ENCODE measurements at places on chromosomes 2 and 18. TPM values are rescaled to one million over a fixed set of nuclear protein-coding genes. Genes with fewer than 3 reads are reported as not detected.
A peak's percentile ranks its signal among the peaks of the same experiment; 100 is the strongest.

RTP5 gene
- not detected for total RNA-seq

C18orf54 gene
- 4.4 TPM for total RNA-seq

CXCR1 gene
- total RNA-seq: not detected

CFAP221 gene
- total RNA-seq: not detected

MYOM1 gene
- total RNA-seq: 0.02 TPM

NAT8 gene
- not detected for total RNA-seq

NT5C1B gene
- total RNA-seq: not detected

FKBP1B gene
- total RNA-seq: 0.58 TPM

RELCH gene
- 19.4 TPM for total RNA-seq

POTEC gene
- total RNA-seq: 0.10 TPM

RAB6C gene
- total RNA-seq: not detected

GALR1 gene
- under 0.01 TPM for total RNA-seq

SERPINB13 gene
- not detected for total RNA-seq

DNA sequence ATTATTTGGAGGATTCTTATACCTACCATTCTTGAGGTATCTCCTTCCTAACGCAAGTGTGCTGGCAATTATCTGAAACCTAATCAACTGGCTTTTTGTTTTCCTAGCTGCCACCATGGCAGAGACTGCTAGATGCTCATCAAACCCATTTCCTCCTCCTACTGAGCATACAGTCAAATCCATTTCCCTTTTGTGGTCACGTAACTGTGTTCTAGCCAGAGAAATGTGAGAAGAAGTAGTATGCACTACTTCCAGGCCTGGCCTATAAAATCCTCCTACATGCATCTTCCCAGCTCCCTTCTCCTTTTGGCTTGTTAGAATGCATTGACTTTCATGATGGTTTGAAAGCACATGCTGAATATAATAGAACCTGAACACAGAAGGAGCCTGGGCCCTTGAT is 494.1 kb upstream of the MEIS1 start:
- no peak for DNase-seq

DNA sequence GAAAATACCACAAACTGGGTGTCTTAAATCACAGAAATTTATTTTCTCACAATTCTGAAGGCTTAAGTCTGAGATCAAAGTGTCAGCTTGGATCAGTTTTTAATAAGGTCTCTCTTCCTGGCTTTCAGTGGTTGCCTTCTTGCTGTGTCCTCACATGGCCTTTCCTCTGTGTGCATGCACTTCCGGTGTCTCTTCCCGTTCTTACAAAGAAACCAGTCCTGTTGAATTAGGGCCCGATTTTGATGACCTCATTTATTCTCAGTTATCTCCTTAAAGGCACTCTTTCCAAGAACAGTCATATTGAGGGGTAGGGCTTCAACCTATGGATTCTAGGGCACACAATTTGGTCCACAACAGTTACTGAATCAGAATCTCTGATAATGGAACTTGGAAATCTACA is 5.4 kb upstream of the XIRP2 start:
- no peak for DNase-seq

- DNase-seq: no peak
Observed at GRCh38 chr18:500632-501405, at the start of gene COLEC12. Gene COLEC12 (minus strand): TSS chr18:500701. CDS start chr18:500514, 187 bp downstream.

- DNase-seq: peak; percentile 33
Observed at GRCh38 chr2:172046080-172046678, 39.1 kb upstream of the DLX1 start.

DNA sequence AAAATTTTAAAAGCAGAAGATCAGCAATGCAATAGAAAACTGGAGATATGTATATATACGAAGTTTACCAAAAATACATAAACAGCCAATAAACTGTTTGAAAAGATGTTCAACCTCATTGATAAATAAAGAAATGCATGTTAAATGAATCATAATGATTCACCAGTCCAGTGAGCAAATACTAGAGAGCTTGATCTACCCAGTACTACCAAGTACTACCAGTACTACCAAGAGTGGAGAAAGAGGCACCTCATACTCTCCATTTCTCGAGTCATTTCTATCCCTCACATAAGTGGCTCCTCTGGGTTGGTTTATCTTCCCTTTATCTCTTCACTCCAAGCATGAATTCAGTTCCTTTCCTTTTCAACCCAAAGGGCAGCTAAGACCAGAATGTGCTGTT is 138.9 kb downstream of the MREG start:
- no peak for DNase-seq

DNA sequence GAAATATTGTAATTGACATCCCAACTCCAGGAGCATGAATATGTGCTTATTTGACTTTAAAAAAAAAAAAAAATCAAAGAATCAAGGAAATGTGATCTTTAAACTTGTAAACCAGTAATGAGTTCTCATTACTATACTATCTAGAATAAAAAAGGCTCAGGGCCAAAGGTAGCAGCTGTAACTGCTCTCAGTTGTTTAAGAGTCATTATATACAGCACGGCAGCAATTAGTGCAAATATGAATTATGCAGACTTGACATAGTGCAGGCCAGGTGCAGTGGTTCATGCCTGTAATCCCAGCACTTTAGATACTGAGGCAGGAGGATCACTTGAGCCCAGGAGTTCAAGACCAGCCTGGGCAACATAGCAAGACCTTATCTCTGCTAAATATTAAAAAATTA is 125.7 kb upstream of the TTC39C start:
- no peak for DNase-seq

GRCh38 chr18:24395049-24395795 is 2.4 kb downstream of the OSBPL1A start:
- DNase-seq: peak; percentile 11

- DNase-seq: no peak
Observed at GRCh38 chr2:187422282-187422681, 25.8 kb downstream of the CALCRL start.

DNA sequence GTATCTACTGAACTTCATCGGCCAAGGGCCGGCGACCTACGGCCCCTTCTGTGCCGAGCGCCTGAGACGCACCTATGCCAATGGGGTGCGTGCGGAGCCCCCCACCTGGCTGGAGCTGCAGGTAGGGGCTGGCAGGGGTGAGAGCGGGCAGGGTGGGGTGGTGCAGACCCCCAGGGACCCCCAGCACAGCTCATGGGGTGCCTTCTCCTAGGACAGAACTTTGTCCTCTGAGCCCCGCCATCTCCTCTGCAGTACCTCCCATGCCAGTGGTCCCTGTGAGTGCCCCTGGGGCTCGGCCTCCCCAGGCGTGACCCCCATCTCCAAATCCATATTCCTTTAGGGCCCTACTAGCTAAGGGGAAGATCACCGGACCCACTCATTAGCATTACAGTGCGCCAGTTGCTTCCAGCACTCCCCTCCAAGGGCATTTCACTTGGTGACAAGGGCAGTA is 23.9 kb upstream of the GPR17 start:
- DNase-seq: no peak

DNA sequence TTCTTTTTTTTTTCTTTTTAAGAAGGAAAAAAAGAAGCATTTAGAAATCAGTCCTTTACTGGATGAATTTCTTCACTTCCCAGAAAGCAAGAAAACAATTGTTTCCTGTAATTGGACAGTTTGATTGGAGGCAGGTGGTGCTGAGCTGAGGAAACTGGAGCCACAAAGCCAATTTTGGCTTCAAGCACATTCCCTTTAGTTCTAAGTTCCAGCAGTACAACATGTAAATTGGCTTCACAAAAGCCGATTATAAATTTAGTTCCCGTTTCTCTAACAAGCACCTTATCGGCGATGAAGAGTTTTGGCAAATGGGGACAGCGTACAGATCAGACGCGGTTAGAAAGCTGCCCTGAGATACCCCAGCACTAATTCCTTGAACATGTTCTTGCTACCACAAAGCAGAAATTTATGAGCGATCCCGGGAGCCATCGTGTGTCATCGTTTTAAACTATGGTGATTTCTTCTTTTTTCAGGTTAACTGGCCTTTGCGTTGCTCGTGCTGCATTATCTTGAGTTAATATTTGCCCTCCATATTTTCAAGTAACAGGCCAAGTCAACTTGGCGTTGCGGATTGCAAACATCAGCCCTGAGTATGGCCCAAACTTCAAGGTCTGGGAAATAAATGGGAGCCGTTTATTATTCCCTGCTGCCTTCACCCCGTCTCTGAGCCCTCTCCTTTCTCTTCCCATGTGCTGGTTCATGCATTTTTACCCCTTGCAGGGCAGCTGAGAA is 190.4 kb upstream of the ID2 start:
- no peak for DNase-seq

DNA sequence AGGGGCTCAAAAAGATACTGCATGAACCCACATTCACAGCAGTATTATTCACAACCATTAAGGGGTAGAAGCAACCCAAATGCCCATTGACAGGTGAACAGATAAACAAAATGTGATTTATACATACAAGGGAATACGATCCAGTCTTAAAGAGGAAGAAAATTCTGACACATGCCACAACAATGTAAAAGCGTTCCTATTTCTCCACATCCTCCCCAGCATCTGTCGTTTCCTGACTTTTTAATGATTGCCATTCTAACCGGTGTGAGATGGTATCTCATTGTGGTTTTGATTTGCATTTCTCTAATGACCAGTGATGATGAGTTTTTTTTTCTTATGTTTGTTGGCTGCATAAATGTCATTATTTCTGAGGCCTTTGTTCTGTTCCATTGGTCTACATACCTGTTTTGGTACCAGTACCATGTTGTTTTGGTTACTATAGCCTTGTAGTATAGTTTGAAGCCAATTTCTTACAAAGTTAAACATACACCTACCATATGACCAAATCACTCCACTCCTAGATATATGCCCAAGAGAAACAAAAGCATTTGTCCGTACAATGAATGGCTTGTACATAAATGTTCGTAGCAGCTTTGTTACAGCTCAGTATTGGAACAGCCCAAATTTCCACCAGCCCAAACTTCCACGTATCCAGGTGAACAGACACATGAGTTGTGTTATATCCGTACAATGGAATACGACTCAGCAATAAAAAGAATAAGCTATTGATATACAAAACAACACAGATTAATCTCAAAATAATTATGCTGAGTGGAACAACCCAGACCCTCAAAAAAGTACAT is 85.1 kb downstream of the TMEM131 start:
- DNase-seq: no peak

GRCh38 chr2:40935349-40935748 is 483.5 kb upstream of the SLC8A1 start:
- no peak for DNase-seq

GRCh38 chr2:190197143-190197720 is 122.4 kb downstream of the HIBCH start:
- no peak for DNase-seq

GRCh38 chr18:9248661-9249060 is 85.9 kb upstream of the TWSG1 start:
- no peak for DNase-seq

GRCh38 chr2:152198499-152198898 is 22.9 kb upstream of the STAM2 start:
- DNase-seq: no peak

DNA sequence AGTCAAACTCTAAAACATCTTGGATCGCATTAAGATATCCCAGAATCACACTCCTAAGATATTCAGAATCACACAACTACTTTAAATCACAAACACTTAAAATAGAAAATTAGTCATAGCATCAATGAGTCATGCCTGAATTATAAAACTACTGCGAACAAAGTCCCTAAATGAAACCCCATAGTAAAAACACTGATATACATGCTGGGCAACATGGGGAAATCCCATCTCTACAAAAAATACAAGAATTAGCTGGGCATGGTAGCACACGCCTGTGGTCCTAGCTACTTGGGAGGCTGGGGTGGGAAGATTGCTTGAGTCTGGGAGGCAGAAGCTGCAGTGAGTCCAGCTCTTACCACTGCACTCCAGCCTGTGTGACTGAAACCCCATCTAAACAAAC is 101.7 kb downstream of the COBLL1 start:
- DNase-seq: peak; percentile 37

GRCh38 chr2:28263690-28264089 is 129.0 kb upstream of the FOSL2 start:
- DNase-seq: no peak

- DNase-seq: no peak
Observed at GRCh38 chr2:8907764-8908288, 70.4 kb upstream of the KIDINS220 start.

GRCh38 chr2:201880579-201880978 is 74.2 kb downstream of the CDK15 start:
- peak; percentile 75 for DNase-seq

DNA sequence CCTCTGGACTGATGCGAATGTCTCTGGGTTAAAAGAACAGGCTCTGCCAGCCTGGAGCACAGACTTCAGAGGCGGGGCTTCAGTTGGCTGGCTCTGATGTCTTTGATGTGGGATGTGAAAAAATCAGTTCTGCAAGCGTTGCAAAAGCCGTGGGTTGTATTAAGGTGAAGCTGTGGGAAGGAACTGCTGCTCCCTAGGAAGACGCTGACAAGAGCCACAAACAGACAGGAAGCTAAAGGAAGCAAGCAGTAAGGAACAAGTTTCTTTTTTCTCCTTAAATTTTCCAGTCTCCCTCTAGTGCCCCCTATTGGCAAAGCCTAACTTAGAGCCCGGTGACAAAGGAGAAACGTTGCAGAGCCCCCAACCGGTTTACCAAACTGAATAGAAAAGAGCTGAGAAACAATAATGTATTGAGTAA is 239.0 kb downstream of the CCDC178 start:
- DNase-seq: peak; percentile 86

DNA sequence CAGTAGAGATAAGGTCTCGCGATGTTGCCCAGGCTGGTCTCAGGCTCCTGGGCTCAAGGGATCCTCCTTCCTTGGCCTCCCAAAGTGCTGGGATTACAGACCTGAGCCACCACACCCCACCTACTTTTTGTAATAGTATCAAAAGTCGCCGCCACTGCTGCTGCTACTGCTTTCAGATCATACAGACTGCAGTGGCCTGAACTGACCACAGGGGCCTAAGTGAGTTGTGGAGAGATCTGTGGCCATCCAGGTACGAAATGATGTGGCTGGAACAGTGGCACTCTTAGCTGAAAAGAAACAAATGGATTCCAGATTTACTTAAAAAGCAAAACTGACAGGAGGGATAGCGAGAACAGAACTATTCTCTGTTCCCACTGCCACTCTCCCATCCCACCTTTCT is 32.9 kb upstream of the POMC start:
- no peak for DNase-seq

GRCh38 chr2:13014783-13015182 is 298.0 kb downstream of the TRIB2 start:
- no peak for DNase-seq

DNA sequence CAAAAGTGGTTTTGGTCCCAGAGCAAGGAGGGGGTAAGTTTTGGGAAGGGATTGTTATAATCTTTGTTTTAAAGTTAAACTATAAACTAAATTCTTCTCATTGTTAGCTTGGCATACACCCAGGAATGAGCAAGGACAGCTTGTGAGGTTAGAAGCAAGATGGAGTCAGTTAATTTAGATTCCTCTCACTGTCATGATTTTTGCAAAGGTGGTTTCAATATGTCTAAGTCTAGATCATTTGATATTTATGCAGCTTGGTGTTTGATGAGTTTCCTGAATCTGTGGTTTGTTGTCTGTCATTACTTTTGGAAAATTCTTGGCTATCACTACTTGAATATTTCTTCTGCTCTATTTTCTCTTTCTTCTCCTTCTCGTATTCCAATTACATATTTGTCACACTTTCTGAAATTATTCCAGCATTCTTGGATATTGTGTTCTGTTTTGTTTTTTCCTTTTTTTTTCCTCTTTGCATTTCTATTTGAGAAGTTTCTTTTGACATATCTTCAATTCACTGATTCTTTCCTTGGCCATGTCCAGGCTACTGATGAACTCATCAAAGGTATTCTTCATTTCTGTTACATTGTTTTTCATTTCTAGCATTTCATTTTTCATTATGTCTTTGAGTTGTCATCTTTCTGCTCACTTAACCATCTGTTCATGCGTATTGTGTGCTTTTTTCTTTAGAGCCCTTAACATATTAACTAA is 5.1 kb downstream of the SP140 start:
- no peak for DNase-seq

Data from H4 (cell line).